ENCODE measurements at places on chromosomes 12 and 14.

DNA sequence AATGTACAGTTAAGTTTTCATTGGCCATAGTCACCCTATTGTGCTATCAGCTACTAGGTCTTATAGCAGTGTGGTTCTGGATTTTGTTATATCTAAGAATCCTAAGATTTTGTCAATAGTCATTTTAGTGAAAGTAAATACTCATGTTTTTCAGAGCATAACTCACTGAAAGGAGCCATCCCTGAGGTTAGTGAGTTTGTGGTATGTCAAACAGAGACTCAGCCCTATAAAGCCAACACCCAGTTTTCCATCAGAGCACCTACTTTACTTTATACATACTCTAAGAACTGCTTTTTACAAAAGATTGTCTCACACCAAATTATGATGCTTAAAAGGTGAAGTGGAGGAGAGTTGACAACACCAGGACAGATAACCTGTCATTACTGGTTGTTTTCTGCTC is 686.3 kb upstream of the LRFN5 start:
- no peak for DNase-seq

DNA sequence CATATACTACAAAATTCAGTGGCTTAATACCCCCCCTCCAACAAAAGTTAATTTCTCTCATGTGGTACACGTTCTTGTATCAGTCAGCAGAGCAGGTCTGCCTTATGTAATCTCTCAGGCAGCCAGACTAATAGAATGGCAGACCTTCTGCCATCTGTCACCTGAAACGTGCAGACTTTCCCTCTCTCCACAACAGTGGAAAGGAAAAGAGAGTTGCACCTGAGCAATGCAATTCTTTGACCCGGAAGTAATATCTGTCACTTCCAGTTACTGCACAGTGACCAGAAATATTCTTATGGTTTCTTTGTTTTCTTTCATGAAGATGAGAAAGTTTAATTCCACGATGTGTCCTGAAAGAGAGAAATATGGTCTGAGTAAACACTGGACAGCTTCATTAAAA is 14.4 kb downstream of the KERA start:
- no peak for DNase-seq

DNA sequence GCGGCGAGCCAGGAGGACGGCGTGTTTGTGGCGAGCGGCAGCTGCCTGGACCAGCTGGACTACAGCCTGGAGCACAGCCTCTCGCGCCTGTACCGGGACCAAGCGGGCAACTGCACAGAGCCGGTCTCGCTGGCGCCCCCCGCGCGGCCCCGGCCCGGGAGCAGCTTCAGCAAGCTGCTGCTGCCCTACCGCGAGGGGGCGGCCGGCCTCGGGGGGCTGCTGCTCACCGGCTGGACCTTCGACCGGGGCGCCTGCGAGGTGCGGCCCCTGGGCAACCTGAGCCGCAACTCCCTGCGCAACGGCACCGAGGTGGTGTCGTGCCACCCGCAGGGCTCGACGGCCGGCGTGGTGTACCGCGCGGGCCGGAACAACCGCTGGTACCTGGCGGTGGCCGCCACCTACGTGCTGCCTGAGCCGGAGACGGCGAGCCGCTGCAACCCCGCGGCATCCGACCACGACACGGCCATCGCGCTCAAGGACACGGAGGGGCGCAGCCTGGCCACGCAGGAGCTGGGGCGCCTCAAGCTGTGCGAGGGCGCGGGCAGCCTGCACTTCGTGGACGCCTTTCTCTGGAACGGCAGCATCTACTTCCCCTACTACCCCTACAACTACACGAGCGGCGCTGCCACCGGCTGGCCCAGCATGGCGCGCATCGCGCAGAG is 873 bp downstream of the PLXNC1 start:
- peak; percentile 65 for DNase-seq

- DNase-seq = no peak
Observed at GRCh38 chr12:96590970-96591369, 101.6 kb downstream of the CFAP54 start.

DNA sequence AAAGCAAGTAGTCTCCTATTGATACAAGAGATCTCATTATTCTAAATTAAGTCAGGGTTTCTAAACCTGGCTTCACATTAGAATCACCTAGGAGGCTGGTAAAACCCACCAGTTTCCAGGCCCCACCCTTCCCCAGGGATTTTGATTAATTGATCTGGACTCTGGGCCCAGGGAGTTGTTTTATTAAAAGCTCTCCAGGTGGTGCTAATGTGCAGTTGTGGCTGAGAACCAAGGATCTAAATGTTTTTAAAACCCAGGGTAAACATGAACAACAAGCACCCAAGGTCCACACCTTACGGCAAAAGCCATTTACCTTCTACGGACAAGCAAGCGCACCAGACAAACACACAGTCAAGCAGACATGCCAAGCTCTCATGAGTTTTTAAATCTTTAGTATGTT is 73.9 kb downstream of the SLC2A13 start:
- DNase-seq = no peak

- DNase-seq = no peak
Observed at GRCh38 chr14:59081720-59082119, 106.7 kb upstream of the DAAM1 start.

- no peak for DNase-seq
Observed at GRCh38 chr12:110037315-110037714, 11.0 kb downstream of the C12orf76 start.

- DNase-seq = no peak
Observed at GRCh38 chr12:24268663-24269186, 319.3 kb upstream of the SOX5 start.

GRCh38 chr14:88823968-88824313 is 510 bp upstream of the TTC8 start:
- DNase-seq = no peak

GRCh38 chr12:69913526-69913925 is 88.5 kb downstream of the MYRFL start:
- DNase-seq = no peak

GRCh38 chr12:83158613-83159207 is 472.0 kb downstream of the TMTC2 start:
- no peak for DNase-seq

GRCh38 chr12:130818635-130819576 is 20.1 kb downstream of the STX2 start:
- peak; percentile 75 for DNase-seq

GRCh38 chr14:34350903-34351302 is 111.1 kb downstream of the SPTSSA start:
- DNase-seq = no peak

DNA sequence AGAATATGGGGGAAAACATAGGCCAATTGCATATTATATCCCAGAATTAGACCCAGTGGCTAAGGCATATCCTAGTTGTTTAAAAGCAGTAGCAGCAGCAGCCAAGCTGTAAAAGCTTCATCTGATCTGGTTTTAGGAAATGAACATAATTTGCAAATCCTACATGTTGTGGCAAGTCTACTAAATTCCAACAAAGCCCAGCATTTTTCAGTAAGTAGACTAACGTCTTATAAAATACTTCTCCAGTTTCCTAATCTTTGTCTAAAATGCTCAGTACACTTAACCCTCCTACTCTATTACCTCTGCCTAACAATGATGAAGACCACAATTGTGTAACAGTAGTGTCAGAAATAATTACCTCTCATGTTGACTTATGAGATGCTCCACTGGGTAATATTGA is 70.9 kb upstream of the RERGL start:
- no peak for DNase-seq

DNA sequence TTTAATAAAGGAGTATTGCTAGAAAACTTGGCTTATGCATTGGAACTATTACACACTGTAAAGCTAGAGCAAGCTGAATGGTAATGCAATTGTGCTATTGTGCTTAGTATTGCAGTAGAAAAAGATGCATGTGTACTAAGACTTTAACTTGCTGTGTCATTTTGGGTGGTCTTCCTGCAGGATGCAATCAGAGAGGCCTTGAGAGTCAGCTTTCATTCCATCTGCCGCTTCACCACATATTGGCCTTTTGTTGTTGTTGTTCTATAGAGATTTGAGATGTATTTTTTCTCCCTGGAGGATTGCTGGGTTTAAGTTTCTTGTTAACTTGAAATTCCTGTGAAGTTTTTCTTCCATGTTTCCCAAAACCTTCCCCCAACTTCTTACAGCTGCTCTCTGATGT is 449.7 kb downstream of the TMTC2 start:
- no peak for DNase-seq

DNA sequence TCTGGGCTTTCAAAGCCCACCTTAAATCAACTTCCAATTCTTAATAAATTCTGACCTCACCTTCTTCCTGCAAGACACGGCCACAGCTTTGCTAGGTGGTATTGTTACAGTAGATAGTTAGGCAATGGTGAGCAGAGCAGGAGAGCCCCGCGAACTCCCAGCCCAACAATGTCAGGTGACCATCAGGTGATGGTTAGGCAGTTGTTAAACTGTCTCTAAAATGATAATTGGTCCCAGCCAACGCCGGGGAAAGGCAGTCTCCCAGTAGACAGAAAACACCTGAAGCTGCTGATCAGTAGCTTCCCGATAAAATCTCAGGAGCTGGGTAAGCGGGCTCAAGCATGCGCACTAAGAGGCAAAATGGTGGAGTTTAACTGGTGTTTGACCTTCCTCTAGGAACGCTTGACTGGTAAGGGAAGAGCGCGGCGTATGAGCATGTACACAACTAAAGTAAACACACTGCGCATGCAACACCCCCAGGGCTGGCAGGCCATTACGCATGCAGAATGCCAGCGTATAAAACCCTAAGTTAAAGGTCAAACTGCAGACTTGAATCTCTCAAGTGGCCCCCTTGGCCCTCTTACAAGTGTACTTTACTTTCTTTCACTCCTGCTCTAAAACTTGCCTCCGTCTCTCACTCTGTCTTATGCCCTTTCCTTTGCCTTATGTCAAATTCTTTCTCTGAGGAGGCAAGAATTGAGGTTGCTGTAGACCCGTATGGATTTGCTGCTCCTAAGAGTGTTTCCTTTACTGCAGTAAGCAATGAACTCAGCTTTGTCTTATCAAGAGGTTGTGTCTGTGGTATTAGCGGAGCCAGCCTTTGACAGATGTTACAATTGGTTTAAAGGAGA is 113.5 kb downstream of the C12orf75 start:
- DNase-seq = no peak

DNA sequence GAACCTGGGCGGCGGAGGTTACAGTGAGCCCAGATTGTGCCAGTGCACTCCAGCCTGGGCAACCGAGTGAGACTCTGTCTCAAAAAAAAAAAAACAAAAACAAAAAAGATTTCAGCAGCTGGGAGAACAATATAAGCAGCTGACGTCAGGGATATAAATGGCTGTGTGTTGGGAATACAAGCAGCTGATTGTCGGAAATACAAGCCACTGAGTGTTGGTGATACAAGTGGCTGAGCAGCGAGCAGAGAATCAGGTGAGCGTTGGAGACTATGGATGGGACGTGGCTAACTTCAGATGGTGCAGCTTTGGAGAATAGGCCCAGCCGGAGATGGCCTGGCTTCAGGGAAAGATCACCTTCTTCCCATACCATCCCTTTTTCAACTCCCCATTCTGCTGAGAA is 32.0 kb downstream of the PSEN1 start:
- no peak for DNase-seq

- no peak for DNase-seq
Observed at GRCh38 chr12:104480826-104481440, 24.2 kb downstream of the CHST11 start.

GRCh38 chr14:99602788-99603415 is 1.1 kb downstream of the CCDC85C start:
- no peak for DNase-seq

- DNase-seq = no peak
Observed at GRCh38 chr12:119808441-119808840, 68.7 kb downstream of the CIT start.

DNA sequence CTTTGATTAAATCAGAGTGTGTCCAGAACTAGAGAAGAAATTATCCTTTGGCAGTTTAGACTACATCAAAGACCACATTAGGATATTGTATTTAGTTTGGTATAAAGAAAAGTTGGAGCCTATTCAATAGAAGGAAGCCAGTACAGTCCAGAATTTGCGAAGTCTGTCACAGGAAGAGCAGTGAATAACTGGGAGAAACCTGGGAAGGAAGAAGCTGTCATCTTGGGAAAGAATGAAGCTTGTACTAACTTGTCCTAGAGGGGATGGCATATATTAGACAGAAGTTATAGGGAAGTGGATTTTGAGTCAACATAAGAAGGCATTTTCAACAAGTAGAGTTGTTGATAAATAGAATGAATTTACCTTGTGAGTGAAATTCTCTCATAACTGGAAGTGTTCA is 386.7 kb downstream of the LRIG3 start:
- DNase-seq = no peak

DNA sequence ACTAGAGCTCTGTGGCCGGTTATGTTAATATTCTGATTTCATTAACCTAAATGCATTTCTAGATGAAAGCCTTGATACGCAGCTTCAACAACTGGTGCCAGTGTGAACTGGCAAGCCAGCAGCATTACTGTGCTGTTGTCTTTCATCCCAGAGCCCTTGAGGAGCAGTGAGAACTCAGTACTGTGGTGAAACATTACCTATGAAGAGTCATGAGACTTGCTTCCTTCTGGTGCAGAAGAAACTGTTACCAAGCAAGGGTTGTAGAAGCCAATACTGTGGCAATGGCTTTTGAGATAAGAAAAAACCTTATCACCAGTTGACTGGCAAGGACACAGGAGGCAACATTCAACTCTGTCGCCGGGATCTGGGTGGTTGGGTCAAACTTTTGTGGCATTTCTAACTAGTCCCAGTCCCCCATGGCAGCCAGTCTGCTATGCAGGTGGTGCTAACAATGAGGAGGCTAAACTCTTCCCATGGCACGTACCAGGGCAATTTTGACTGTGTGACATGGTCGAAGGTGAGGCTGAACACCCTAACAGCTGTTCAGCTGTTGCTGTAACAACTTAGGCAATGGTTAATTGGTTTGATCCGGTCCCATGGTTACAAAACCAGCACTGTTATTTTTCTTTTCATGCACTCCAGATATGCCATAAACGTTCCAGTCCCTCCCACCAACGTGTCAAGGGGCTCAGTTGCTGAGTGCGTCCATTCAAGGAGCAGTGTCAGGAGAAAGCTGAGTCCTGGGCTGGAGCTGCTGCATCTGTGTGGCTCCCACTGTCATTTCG is 12.6 kb upstream of the LGALS3 start:
- DNase-seq = no peak

DNA sequence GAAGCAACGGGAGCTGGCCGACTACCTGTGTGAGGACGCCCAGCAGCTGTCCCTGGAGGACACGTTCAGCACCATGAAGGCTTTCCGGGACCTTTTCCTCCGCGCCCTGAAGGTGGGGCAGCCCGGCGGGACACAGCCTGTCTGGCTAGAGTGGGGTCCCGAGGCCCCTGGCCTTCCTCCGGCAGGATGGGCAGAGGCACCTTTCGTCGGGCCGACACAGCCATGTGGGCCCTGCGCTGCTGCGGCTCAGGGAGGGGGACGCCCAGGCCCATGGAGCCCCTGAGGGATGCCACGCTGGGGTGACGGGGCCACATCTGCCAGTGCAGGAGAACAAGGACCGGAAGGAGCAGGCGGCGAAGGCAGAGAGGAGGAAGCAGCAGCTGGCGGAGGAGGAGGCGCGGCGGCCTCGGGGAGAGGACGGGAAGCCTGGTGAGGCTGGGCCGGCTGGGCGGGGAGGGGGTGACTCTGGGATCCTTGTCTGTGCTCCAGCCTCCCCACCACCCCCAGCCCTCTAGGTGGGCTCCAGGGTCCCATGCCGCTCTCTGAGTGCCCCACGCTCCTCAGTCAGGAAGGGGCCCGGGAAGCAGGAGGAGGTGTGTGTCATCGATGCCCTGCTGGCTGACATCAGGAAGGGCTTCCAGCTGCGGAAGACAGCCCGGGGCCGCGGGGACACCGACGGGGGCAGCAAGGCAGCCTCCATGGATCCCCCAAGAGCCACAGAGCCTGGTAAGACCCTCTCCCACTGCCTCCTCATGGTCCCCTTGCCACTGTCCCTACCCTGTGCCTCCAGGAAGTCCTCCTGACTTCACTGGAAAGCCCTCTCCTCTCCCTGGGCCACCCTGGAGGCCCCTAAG is 10.9 kb upstream of the ADSS1 start:
- DNase-seq = no peak

All from right forelimb (tissue), 1 donor.